ENCODE measurements at places on chromosomes 4 and X.

DNA sequence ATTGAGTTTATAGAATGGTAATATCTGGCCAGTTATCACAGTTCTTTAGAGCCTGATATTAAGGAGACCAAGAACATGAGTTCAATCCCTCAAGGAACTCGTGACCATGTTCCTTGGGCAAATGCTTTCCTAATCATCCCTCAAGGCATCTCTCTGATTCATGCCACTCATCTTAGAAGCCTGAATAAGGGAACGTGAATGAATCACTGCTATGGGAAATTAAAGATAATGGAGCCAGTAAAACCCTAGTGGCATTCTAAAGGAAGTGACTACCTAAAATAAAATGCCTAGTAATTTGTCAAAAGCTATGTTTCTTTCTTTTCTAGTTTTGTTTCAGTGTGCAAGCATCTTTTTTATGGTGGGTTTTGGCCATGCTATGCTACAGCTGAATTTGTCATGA, 1161.3 kb downstream of the C4orf33 start:
- DNase-seq, result no peak

GRCh38 chrX:1242891-1243402, 25.7 kb upstream of the CSF2RA start:
- DNase-seq, result peak; percentile 22

- DNase-seq, result no peak
These were observed 18.3 kb downstream of the FBXL5 start for GRCh38 chr4:15636818-15637217.

GRCh38 chr4:173413036-173413435, 14.1 kb upstream of the SCRG1 start:
- no peak for DNase-seq

DNA sequence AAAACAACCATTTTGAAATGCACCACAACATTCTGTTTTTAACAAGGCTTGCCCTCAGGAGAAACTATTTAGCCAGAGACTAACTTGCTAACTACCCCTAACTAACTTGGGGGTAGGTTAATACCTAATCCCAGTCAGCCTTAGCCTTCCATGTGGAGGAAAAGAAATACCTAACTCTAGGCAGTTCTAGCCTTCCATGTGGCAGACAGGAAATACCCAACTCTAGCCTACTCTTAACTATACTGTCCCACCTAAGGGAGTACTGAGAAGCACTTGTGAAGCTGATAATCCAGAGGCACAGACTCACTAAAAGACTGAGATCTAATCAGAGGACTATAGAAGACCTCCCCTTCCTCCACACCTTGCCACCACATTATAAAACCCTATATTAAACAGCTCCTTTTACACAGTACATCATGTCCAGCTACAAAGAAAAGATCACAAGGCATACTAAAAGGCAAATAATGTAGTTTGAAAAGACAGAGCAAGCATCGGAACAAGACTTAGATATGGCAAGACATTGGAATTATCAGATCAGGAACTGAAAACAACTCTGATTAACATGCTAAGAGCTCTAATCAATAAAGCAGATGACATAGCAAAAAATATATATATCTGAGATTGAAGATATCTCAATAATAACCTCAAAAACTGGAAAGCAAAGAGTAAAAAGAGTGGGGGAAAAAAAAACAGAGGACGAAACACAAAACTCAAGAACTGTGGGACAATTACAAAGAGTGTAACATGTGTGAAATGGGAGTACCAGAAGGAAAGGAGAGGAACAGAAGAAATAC, 52.2 kb downstream of the FRYL start:
- no peak for DNase-seq

DNA sequence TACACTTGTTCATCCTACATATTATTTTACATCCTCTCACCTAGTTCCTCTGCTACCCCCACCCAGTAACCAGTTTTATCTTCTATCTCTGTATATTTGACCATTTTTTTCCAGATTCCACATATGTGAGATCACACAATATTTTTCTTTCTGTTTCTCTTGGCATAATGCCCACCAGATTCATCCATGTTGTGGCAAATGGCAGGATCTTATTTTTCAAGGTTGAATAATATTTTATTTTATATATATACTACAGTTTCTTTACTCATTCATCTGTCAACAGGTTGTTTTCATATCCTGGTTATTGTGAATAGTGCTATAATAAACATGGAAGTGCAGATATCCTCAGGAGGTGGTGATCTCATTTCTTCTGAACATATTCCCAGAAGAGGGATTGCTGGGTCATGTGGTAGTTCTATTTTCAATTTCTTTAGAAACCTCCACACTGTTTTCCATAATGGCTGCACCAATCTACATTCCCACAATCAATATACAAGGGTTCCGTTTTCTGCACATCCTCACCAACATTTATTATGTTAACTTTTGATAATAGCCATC, 48.2 kb downstream of the THAP9 start:
- no peak for DNase-seq

DNA sequence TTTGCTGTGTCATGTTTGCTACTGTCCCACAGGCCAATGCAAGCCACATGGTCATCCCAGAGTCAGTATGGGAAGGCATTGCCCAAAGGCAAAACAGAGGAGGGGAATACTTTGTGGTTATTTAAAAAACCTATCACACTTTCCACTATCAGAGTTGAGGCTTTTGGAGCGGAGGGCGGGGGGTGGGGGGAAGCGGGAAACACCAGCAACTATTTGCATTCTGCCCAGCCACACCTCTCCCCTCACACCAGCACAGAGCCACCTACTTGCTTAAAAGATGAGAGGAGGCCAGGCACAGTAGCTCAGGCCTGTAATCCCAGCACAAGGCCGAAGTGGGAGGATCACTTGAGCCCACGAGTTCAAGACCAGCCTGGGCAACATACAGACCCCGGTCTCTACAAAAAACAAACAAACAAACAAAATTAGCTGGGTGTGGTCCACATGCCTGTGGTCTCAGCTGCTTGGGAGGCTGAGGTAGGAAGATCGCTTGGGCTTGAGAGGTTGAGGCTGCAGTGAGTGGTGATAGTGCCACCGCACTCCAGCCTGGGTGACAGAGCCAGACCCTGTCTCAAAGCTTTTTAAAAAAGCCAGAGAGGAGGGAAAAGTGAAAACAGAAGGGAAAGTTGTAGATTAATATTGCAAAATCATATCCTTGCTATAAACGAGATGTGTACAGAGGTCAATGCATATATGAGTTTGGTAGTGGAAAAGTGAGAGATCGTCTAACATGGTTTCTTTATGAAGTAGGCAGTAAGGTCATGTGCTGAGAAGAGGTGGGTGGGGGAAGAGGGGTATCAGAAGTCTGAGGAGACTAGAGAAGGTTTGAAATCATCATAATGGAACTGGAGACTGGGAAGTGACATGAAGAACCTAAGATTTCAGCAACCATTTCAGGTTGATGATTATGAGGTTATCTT, 1.9 kb upstream of the CHST7 start:
- DNase-seq, result no peak

DNA sequence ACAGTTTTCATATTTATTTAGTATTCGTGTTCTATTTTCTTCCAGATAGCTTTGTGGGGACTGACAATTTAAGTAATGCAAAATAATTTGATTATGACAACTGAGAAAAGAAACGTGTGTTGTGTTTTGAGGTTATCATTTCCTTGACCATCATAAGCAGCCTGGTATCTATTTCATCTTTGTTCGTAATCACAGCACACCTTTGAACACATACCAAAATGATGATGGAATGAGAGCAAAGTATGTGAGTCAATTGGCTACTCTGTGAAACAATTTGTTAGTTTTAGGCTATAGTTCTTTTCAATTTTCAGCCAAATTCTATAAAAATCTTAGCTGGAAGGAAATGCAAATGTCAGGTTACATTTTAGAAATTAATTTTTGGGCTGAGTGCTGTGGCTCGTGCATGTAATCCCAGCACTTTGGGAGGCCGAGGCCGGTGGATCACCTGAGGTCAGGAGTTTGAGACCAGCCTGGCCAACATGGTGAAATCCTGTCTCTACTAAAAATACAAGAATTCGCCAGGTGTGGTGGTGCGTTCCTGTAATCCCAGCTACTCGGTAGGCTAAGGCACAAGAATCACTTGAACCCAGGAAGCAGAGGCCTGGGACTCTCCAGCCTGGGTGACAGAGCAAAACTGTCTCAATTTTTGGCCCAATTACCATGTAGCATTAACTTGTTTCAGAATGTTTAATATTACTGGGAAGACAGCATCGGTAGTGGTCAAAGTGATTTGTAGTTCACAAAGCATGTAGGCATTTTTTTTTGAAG, 1.1 kb upstream of the DUSP21 start:
- no peak for DNase-seq

DNA sequence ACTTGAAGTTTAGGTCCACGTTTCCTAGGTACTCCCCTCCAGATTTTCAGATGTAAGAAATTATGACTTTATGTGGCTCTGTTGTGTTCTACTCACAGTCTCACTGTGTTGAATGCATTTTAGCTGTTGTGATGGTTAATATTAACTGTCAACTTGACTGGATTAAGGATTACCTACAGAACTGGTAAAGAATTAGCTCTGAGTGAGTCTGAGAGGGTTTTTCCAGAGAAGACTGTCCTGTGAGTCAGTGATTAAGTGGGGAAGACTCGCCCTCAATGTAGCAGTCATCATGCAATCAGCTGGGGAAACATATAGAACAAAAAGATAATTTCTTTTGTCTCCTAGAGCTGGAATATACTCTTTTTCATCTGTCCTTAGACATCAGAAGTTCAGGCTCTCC, 493.4 kb downstream of the ACTRT1 start:
- DNase-seq, result no peak

GRCh38 chr4:138627096-138627495, 384.9 kb upstream of the SLC7A11 start:
- DNase-seq, result no peak

DNA sequence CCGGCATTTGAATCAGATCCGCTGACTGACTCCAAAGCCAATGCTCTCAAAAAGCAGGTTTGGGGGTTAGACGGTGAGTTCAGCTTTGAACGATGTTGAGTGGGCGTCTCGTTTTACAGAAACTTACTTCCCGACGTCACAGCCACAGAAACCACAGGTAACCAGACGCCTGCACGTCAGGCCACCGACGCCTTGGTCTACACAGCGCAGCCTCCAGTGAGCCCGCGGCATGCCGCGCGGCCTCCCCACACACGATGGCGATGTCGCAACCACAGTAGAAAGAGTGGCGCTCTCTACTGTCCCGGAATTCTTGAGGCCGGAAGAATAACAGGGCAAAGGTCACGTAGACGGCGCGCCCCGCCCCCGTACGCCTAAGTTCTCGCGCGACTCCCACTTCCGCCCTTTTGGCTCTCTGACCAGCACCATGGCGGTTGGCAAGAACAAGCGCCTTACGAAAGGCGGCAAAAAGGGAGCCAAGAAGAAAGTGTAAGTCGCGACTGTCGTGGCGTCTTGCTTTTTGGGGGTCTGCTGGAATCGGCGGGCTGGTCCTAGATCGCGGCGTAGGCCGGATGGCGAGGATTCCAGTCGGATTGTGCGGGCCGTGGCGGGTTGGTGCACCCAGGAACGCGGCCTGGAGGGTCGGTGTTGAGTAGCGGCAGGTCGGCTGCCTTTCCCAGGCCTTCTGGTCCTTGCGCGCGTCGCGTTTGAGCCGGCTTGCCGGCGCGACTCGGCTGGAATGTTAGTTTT, at the start of gene RPS3A:
Gene RPS3A, plus strand, starts transcription at position 400 of the 747 bp plus-strand sequence. Its CDS starts 25 bp downstream, at position 425.
- DNase-seq, result peak; percentile 98

GRCh38 chr4:42471896-42472295, 74.6 kb downstream of the SHISA3 start:
- DNase-seq, result no peak

- DNase-seq, result no peak
These were observed 11.3 kb downstream of the EIF1AX start for GRCh38 chrX:20130357-20130756.

DNA sequence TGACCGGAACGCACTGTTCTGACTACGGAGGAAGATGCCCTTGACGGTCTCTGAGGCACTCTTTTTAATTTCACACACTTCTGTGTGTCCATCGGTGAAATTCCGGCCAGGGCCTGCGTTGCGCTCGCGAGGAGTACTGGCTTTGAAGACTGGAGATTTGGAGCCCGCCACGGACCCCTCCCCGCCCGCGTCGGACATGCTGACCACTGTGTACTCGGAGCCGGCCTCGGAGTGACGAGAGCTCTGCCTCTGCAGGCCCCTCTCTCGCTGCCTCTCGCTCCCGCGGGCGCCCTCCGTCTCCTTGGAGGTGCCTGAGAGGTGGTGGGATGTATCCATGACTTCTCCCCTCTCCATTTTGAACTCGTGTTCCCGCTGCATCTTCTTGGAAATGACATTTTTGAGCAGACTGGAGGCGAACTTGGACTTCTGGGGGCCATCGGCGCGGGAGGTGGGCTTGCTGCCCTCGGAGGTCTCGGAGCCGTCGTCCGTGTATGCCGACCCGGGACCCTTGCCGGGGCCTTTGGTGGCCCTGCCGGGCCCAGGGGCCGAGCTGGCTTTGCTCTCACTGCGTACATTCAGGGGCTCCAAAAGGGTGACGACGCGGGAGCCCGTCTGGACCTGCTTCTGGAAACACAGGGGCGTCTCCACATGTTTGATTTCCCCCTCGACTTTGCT, 5.7 kb downstream of the C4orf54 start:
- DNase-seq, result no peak

DNA sequence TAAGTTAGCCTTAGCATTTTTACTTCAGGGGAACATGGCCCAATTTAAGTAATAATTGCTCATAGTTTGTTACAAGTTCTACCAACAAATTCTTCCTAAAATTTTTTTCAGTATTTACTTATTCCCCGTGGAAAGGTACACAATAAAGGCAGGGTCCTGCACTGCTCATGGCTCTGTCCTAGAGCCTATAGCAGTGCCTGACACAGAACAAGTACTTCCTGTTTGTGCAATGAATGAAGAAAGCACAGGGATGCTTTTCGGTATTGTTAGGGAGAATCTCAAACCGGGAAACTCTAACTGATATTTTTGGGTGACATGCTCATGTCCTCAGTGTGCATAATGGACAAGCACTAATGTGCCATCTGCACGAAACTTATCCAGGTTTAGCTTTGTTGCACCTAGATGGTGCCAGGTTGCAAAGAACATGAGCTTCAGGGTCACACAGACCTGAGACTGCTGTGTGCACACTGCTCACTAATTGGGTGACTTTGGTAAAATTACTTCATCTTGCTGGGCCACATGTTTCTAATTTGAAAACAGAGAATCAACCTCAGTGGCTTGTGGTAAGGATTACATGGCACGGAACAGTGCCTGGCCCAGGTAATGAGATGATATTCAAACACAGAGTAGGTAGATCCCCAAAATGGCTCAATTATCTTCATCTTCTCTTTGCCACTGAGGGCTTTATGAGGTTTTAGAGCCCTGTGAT, 175.8 kb upstream of the NPY2R start:
- DNase-seq, result no peak

GRCh38 chrX:120380699-120381098, 18.8 kb downstream of the ATP1B4 start:
- DNase-seq, result no peak

GRCh38 chr4:1960170-1960825, 48.5 kb downstream of the NELFA start:
- DNase-seq, result no peak

DNA sequence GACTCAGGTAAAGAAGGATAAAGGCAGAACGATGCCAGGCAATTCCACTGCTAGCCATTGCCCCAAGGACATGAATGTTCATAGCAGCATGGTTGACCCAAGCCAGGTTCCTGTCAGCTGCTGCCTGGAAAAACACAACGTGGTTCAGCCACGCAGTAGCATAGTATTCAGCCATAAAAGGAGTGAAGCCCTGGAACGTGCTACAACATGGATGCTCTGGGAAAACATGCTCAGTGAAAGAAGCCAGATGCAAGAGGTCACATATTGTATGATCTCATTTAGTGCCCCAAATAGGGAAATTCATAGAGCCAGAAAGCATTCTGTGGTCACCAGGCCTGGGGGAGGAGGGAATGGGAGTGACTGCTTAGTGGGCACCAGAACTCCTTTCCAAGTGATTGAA, 129.8 kb downstream of the GPR143 start:
- no peak for DNase-seq
